ENCODE measurements at places on chromosomes 16 and 17.

DNA sequence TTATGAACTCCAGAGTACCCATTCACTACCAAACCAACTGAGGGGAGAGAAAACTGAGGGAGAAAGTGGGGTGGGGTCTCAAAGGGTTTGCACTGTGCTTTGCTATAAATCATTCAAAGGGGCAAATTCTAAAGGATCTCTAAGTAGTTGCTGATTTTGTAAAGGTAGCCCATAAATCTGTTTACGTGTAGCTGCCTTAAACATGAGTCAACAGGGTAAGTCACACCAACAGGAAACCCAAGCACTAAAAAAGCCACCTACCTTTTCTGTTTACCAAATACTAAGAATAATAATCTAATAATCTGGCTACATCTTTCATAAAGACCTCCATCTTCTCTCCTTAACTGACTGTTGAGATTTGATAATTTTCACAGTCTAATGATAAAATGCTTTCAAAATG lies 8.4 kb upstream of the HSBP1 start:
- no peak for DNase-seq

GRCh38 chr16:35631261-35631945 lies 2172.0 kb downstream of the TP53TG3F start:
- DNase-seq = no peak

DNA sequence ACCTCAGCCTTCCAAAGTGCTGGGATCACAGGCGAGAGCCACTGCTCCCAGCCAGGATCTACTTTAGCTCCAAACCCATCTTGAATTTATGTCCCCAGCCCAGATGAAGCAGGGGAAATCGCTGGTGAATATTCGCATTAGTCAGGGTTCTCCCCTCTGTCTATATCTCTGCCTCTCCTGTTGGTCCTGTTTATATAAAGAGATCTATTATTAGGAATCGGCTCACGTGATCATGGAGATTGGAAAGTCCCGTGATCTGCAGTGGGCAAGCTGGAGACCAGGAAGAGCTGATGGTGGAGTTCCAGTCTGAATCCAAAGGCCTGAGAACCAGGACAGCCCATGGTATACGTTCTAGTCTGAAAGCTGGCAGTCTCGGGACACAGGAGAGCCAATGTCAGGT lies 382.8 kb downstream of the SEC14L1 start:
- no peak for DNase-seq

DNA sequence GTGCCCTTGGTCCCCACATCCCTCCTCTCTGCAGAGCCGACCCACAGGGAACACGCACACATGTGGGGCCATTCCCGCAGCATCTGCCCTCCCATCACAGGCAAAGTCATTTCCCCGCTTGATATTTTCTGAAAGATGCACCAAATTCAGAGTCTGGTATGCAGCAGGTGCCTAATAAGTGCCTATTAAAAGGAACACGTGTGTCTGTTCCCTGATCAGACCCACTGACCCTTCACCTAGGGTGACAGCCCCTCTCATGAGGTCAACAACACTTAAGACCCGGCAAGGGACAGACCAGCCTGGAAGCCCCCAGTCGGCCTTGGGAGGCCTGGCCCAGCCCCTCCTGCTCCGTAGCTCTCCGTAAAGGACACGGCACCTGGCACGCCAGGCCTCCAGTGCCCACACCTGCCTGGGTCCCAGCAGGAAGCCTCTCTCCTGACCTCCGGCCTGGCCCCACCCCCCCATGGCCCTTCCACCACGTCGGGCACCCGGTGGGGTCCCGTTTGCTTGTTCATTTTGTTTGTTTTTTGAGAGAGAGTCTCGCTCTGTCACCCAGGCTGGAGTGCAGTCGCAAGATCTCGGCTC lies 20.0 kb downstream of the UNKL start:
- no peak for DNase-seq

GRCh38 chr17:2723997-2724783 lies 12.6 kb upstream of the CLUH start:
- DNase-seq = no peak

- no peak for DNase-seq
These were observed 22.0 kb upstream of the USP10 start for GRCh38 chr16:84677849-84678248.

DNA sequence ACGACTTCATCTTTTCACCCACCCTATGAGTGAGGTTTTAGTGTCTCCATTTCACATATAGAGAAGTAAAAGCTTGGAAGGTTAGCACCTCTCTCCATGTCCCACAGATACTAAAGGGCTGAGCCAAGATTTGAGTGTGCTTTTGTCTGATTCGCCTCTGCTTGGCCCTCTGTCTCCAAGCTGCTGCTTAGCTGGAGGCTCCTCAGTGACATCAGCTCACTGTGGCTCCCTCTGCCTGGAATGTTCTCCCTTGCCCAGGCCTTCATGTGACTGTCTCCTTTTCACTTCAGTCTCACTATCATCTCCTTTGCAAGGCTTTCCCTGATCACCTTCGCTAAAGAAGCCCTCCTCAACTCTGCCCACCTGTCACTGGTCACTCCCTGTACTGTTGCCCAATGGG lies 84.5 kb upstream of the HSBP1 start:
- DNase-seq = peak; percentile 27

DNA sequence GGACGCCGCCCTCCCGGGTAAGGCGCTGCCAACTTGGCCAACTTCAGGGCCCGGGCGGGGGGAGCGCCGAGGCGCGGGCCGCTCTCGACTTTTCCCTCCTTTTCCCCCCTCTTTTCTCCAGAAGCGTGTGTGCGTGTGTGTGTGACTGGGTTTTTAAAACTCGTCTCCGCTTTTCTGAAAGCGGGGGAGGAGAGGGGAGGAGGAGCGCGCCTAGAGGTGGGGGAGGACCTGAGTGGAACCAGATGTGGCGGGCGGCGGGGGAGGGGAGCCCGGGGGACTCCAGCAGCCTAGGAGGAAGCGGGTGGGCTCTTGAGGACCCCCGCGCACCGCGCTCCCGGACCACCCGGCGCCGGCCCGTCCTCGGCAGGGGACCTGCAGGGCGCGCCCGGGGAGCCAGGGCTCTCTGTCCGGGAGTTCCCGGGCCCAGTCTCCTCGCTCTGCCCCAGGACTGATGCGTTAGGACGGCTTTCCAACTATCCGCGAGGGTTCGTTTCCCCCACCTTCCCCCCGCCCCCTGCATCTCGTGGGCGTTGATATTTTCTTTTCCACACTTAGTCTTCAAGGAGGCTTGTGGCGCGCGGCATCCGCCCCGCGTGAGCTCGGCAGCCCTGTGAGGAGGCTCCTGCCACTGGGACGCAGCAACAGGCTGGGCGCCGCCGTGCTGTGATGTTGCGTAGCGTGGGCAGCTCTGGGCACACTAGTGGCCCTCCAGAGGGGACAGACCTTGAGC lies 599 bp downstream of the MRC2 start:
- peak; percentile 70 for DNase-seq

DNA sequence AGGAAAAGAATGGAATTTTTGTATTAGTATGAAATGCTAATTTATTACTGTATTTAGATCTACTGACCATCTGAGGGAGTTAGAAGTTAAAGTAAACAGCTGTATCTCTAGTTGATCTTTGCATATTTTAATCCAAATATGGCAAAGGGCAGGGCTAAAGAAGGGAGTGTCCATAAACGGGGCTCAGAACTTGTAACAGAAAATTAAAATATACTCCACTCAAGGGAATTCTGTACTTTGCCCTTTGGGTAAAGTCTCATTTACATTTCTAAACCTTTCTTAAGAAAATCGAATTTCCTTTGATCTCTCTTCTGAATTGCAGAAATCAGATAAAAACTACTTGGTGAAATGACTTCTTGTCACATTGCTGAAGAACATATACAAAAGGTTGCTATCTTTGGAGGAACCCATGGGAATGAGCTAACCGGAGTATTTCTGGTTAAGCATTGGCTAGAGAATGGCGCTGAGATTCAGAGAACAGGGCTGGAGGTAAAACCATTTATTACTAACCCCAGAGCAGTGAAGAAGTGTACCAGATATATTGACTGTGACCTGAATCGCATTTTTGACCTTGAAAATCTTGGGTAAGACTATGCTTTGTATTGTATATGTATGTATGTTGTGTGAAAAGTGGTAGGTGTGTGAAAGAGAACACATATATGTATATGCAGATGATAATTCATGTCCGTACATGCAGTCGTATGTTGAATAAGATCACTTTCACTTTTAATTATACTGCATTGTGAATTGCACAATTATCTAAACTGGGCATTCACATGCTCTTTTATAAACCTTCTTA lies at the start of gene ASPA:
TSS of gene ASPA (plus strand) at position 186 of the 799 bp plus-strand sequence. CDS start at position 349, 163 bp downstream.
- peak; percentile 65 for DNase-seq

DNA sequence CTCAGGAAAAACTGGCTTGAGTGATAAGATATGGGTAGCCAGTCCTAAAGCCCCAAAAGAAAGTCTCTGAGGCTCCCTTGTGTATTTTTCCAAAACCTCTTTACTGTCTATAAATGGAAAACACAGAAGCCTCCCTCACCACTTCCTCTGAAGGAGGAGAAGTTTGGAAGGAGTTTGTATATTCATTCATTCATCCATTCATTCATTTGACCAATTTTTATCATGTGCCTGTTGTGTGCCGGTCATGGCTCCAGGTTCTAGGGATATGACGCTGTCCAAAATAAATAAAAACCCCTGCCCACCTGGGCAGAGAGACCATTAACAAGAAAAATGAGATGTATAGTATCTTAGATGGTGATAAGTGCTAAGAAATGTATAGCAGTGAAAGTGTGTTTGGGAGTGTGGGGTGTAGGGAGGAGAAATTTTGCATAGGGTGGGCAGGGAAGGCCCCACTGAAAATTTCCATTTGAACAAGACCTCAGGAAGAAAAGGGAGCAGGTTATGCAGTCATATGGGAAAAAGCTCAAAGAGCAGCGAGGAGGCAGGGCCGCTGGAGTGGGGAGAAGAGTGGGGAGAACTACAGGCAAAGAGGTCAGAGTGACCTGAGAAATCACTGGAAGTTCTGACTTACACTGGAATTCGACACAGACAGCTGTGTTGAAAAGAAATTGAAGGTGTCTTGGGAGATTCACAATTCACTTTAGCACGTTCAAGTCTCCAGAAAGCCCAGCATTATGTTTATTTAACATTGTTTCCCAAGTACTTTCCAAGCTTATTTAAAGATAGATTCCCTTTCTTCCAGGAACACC lies 6.1 kb upstream of the WIPI1 start:
- DNase-seq = no peak

DNA sequence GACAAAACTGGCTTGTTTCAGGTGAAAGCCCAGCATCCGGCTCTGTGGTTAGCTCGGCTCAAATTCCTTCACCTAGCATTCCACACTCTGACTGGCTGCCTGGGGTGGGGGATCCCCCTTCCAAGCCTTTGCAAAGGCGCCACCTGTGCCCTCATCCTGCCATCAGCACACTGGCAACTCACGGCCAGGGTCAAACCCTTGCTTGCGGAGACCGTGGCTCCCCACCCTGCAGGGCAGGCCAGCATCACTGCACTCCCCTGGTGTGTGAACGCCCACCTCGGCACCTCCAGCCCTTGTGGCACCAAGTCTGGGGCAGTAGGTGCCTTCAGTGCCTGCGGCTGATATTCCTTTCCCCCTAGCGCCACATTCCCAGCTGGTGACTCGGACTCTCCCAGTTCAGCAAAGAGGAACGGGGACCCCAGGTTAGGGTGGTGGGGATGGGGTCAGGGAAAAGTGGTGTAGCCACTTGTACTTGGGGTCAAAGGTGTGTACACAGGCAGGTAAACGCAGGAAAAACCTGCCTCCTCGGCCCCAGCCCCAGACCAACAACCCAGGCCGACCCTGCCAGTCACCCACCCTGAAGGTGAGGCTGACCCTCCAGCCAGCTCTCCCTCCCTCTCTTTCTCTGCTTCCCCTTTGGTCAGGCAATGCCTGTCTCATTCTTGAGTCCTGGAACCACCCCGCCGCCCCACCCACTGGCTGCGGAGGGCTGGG lies 1.1 kb downstream of the FLII start:
- peak; percentile 62 for DNase-seq

- DNase-seq = no peak
These were observed 95.7 kb downstream of the KANSL1 start for GRCh38 chr17:46097497-46097896.

GRCh38 chr17:79658811-79659207 lies 48.0 kb upstream of the RBFOX3 start:
- no peak for DNase-seq

Measured in AG08395 (cell line).